GM12891 (cell line): ENCODE measurements at places on chromosomes 13 and 19.

GRCh38 chr19:6535558-6536137, 4.8 kb downstream of the TNFSF9 start:
- no peak for DNase-seq

DNA sequence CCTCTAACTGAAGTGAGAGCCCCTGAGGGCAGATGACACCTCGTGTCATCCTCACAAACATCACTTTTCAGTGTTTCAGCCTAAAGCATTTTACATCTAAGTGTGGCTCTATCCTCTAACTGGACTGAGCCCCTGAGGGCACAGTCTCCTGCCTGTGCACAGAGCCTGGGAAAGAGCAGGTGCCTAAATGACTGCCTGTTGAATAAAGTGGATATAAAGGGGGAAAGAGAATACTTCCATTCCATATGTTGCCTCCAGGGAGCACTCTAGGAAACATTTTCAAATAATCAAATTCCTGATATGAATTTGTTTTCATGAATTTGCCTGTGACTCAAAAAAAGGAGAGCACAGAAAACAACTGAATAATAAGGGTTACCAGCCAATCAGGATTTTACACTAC, 32.2 kb downstream of the CNMD start:
- DNase-seq = no peak

DNA sequence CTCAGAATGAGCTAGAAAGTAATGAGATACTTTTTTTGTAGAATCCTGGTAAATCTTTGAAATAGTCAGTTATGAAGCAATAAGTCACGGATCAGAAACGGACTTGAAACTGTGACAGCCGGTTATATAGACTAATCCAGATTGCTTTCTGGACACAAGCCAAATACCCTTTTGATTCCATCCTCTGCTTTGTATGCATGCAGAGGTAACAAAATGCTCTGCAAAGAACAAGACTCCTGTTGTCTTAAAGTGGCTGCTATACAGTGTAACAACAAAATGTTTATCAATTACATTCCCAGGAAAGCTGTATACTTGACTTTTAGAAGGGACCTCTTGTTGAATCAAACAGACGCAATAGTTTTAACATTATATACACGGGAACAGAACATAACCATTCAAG, 66.5 kb upstream of the STARD13 start:
- no peak for DNase-seq

- peak; percentile 54 for DNase-seq
Measured at GRCh38 chr19:10503002-10503789, at the start of gene KEAP1. KEAP1 (minus strand) TSS chr19:10503356; CDS start chr19:10500033, 3,323 bp downstream.

- DNase-seq = no peak
Measured at GRCh38 chr19:29672319-29672932, 7.2 kb downstream of the PLEKHF1 start.

GRCh38 chr19:44643605-44644401, at the start of gene PVR:
PVR (plus strand) TSS chr19:44643910; CDS start chr19:44644097, 187 bp downstream.
- DNase-seq = peak; percentile 42

DNA sequence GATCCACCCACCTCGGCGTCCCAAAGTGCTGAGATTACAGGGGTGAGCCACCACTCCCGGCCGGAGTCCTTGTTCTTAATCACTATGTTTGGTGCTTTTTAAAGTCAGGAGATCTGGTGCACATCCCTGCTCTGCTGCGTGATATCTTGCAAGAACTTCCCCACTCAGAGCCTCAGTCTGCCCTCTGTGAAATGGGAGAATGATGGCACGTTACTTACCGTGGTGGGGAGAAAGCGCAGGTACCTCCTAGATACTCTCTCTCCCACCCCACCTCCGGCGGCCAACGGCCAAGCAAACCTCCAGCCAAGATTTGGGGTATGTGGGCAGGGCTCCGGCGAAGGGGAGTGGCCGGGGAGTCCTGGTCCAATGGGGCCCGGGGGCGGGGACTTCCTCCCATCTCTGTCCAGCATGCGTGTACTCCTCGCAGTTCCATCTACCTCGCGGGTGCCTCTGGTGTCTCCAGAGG, at the start of gene RYR1:
Gene RYR1 (plus strand): TSS at position 424 of the 466 bp plus-strand sequence. CDS start 139 bp downstream, outside the sequence.
- peak; percentile 87 for DNase-seq

- DNase-seq = no peak
Measured at GRCh38 chr13:92418818-92419412, 807.7 kb upstream of the GPC6 start.

- no peak for DNase-seq
Measured at GRCh38 chr19:5018224-5019015, 49.5 kb downstream of the KDM4B start.
